Adrenal gland (tissue), 19 donors: ENCODE measurements at places on chromosomes 6 and 20. TPM values are rescaled to one million over a fixed set of nuclear protein-coding genes. Genes with fewer than 3 reads are reported as not detected.

DNA sequence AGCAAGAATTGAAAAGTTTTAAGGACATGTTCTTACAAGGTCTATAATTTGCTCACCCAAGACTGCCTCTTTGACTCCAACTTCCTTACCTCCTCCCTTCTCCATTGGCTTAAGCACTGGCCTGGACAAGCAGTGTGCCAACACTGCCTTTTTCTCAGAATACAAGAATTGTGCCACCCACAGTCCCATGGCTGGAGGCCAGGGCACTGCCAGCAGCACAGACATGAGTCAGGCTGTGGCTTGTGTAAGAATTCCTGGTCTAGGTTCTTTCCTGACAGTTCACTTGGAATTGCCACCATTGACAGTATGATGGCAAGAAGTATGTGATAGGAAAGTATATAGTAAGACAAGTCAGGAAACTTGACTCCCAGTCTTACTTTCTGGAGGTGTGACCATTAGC is 202.7 kb upstream of the MARCKS start:
- no peaks in the 10 kb centered on the region for H3K27me3 ChIP-seq
- H3K27ac ChIP-seq = peak overlapping the region; percentile 32
- H3K4me3 ChIP-seq = no peak overlapping the region
- DNase-seq = peak; percentile 80
- no peaks in the 10 kb centered on the region for H3K36me3 ChIP-seq

GRCh38 chr6:168120390-168121302 is 41.6 kb upstream of the FRMD1 start:
- no peak overlapping the region for H3K27ac ChIP-seq
- H3K36me3 ChIP-seq = no peaks in the 10 kb centered on the region
- H3K27me3 ChIP-seq = no peaks in the 10 kb centered on the region
- H3K4me1 ChIP-seq = no peaks in the 10 kb centered on the region
- no peak for DNase-seq

- H3K27ac ChIP-seq = no peak overlapping the region
- H3K4me1 ChIP-seq = peaks cover 14% of the 10 kb centered on the region
- no peaks in the 10 kb centered on the region for H3K27me3 ChIP-seq
- no peaks in the 10 kb centered on the region for H3K36me3 ChIP-seq
- DNase-seq = no peak
Measured at GRCh38 chr6:170278743-170279094, 12.2 kb downstream of the DLL1 start.

The NCOA7 gene
- total RNA-seq = 27.9 TPM

The RIPOR2 gene
- 2.6 TPM for total RNA-seq
